Left cardiac atrium (tissue), 4 donors: ENCODE measurements at places on chromosomes 5 and 9.
A peak's percentile ranks its signal among the peaks of the same experiment; 100 is the strongest.

- no peak for DNase-seq
Observed at GRCh38 chr5:84091127-84091799, 293.4 kb downstream of the EDIL3 start.

GRCh38 chr9:5574097-5574496, 54.8 kb upstream of the RIC1 start:
- no peak for DNase-seq

DNA sequence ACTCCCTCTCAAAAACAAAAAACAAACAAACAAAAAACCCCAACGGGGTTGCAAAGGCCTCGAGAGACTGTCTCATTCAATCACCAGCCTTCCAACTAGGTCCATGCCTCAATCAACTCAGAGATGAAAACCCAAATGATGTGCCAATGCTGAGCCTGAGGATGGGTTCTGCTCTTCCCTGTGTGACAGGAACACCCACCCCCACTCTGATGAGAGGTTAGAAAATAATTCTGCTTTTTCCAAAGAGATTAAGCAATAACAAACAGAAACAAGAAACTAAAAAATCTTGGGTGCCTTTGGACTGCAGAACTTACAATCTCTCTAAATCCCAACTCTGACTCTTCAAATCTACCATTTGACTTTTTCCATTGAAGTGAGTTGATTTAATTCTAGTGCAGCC, 25.5 kb upstream of the FBP1 start:
- no peak for DNase-seq

DNA sequence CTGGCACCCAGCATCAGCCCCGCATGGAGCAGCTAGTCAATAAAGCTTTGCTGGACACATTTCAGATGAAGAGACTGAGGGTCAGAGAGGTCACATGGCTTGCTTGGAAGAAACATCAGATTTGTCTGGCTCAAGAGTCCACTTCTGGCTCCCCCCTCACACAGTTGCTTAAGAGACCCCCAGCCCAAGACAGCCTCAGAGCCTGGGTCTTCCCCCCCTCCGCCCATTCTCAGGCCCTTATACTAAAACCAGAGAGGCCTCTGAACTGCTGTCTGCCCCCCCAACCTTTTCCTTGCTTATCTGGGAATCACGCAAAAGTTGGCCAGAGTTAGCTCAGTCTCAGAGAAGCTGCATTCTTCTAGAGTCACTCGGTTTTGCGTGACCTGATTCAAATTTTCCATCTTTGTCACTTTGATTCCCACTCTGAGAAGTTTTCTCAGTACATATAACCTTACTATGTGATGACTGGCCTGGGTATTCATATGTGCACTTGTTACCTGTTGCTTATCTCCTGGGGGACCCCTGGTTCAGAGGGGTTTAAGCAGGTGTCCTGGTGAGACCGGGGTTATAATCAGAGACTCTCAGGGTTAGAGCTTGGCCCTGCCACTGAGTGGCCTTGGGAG, 145.4 kb upstream of the IER5L start:
- DNase-seq, result no peak

DNA sequence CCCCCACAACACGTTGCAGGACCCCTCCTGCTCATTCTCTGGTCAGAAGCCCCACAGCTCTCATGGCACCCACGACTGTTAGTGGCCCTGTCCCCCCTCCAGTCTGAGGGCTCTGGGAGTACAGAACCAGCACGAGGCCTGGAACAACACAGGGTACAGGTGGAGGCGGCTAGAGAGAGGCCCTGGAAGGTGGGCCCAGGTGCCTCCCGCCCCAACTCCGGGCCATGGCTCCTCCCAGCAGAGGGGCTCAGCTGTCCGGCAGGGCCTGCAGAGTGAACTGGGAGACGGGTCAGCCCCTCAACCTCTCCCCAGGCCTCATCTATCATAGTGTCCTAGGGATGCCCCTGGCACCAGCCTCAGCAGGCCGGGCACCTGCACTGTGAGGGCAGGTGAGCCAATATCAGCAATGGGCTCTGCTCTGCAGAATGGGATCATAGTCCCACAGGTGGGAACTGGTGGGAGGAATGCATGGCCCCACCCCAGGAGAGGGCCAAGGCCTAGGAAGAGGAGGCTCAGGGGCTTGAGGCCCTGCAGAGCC, 58.6 kb downstream of the BARX1 start:
- peak; percentile 11 for DNase-seq

DNA sequence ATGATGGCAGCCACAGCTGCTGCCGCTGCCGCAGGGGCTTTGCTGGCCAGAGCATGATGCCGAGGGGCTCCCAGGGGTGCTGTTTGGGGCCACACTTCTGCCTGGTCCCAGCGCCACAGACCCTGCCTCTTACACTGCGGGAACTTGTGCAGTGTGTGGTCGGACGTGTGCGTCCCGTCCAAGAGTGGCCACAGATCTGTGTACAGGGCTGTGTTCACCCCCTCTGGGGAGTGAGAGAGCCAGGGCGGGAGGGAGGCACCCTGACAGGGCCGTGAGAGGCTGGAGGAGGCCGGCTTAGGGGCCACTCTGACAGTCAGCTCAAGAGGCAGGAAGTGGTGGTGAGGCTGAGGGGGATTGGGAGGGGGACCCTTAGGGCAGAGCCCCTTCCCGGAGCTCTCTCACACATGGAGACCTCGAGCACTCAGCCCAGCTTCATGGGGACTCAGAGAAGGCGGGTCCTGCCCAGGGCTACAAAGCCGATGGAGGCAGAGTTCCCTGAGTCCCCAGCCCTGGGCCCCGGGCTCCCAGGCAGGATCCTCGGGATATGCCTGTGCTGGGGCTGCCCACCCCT, 13.1 kb upstream of the CARD19 start:
- no peak for DNase-seq

DNA sequence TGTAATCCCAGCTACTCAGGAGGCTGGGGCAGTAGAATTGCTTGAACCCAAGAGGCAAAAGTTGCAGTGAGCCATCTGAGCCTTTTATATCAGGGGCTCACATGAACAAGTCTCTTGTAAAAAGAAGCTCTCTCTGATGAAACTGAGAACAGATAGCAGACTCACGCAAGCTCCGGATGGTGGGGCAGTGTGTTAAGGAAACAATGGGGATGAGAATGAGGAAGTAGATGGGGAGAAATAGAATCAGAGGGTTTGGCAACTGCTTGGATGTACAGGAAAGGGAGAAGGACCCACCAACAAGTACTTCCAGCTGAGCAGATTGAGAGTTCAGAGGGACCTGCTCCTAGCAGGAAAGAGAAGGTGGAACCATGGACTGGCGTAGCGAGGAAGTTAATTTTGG, 18.6 kb downstream of the TMEM252 start:
- no peak for DNase-seq

DNA sequence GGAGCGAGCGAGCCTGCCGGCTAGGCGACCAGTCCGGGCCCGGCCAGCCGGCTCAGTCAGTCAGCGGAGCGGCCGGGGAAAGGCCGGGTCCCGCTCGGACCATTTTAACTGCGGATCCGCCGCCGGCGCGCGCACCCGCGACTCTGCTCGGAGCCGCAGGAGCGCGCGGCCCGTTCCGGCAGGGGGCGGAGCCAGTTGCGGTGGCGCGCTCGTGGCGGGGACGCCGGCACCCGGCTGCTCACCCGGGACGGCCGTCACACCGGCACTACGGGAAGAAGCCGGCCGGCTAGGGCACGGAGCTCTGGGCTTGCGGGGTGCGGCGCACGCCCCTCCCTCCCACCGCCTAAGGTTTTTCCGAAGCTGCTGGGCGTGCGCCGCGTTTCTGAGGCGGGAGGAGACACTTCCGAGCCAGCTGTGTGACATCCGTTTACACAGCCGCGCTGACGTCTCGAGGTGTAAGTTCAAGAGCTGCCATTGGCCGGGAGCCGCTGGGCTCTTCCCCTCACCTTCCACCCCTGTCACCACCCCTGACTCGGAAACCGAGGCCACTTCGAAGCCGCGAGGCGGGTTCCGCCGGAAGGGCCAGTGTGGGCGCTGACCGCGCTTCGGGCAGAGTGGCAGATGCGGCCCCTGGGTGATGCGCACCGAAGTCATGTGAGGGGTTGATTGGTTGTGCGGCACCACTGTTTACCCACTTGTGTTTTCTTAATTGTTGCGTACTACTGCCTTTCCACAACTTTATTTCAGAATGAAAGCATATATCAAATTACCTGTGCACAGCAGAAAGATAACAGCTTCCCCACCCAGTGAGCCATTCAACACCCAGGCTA, at the start of gene FBXL17:
Gene FBXL17, minus strand, starts transcription at position 145 of the 830 bp plus-strand sequence.
- DNase-seq, result peak; percentile 97

GRCh38 chr9:114112778-114113584, 13.9 kb upstream of the KIF12 start:
- DNase-seq, result peak; percentile 88

- no peak for DNase-seq
Observed at GRCh38 chr5:170425731-170426130, 36.6 kb upstream of the KCNMB1 start.

GRCh38 chr9:126625329-126626126, 11.8 kb downstream of the LMX1B start:
- no peak for DNase-seq

GRCh38 chr9:117374076-117374725, 40.7 kb downstream of the ASTN2 start:
- no peak for DNase-seq

- DNase-seq, result no peak
Observed at GRCh38 chr5:40447438-40447837, 232.3 kb upstream of the PTGER4 start.

- no peak for DNase-seq
Observed at GRCh38 chr9:5871785-5872184, 18.9 kb upstream of the MLANA start.

DNA sequence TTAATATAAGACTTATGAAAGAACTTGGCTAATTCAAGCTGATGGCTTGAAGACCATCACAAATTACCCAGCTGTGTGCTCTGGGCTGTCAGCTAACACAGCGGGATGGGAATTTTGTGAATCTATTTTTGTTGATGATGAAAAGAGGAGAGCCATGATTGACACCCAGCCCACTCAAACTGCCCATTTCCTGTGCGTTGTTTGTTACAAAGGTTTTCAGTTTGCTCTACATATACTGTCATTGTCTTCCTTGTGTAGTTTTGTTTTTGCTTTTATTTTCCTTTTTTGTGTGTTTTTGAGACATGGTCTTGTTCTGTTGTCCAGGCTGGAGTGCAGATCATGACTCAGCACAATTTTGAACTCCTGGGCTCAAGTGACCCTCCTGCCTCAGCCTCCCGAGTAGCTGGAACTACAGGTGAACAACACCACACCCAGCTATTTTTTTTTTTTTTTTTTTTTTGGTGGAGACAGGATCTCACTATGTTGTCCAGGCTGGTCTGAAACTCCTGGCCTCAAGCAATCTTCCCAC, 400.3 kb downstream of the ICE1 start:
- DNase-seq, result no peak

DNA sequence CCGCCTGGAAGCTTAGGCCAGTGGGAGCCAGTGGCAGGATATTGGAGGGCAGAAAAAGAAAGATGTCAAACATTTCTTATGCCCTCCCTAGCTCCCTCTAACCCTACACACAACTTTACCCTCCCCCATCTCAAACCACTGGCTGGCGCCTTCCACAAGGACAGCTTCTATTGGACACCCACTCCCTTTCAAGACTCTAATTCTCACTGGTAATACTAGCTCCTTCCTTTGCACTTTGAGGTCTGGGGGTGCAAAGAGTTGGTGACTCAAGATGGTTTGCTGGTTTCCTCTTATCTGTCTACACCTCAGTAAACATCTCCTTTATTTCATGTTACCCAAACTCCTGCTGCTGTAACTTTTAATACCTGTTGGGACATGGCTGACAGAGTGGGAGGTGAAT, 11.6 kb upstream of the ITGA1 start:
- no peak for DNase-seq

GRCh38 chr5:62969409-62970120, 390.9 kb downstream of the LRRC70 start:
- DNase-seq, result no peak

- DNase-seq, result peak; percentile 62
Observed at GRCh38 chr5:32092938-32093812, 80.9 kb downstream of the GOLPH3 start.

DNA sequence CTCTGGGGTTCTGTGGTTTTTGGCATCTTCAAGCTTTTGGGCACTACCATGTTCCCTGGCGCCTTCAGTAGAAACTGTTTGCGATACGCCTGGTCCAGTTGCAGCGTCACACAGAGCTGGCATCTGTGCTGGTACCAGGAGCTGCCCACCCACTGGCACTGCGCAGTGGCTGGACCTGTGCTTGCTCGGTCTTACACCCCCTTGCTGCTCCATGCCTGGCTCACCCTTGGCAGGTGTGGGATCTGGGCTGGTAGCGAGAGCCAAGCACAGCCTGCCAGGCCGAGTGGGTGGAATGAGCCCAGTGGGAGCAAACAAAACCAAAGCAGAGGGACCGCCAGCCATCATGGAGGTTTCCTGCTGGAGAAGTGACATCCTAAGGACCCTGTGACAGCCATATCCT, 170.2 kb upstream of the IRX2 start:
- no peak for DNase-seq

DNA sequence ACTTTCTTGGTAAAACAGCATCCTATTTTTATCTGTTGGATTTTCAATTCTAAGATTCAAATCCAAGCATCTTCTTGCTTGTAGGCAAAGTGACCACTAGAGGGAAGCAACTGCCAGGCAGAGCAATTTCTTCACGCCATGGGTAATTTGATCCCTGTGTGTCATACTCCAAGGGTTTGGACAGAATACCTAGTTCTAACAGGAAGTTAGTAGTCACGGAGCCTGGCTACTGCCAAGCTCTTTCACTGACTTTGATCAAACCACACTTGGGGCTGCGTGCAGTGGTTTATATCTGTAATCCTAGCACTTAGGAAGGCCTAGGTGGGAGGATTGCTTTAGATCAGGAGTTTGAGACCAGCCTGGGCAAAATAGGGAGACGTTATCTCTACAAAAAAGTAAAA, 473.6 kb upstream of the TNC start:
- DNase-seq, result peak; percentile 62

- DNase-seq, result no peak
Observed at GRCh38 chr5:179800696-179801201, 5.9 kb downstream of the MGAT4B start.

DNA sequence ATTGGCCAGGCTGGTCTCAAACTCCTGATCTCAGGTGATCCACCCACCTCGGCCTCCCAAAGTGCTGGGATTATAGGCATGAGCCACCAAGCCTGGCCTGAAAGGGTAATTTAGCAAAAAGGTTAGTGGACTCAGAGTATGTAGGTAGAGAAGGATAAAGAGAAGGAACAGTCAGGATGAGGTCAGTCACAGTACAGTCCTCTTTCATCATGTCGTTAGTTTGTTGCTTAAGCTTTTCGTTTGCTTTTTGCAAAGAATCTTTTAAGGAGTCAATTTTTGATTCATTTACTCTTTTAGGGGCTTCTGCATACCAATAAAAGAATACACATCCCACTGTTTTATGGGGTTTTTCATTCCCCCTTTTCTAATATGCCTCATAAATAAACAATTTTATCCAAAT, 17.8 kb upstream of the GBGT1 start:
- no peak for DNase-seq

DNA sequence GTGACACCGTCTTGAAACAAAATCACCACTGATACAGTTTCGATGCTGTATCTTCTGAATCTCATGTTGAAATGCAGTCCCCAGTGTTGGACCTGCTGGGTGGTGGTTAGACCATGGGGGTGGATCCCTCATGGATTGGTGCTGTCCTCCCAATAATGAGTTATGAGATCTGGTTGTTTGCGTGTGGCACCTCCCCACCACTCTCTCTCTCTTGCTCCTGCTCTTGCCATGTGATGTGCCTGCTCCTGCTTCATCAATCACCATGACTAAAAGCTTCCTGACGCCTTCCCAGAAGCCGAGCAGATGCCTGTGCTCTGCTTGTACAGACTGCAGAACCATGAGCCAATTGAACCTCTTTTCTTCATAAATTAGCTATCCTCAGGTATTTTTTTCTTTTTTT, 15.2 kb upstream of the C5orf15 start:
- no peak for DNase-seq

GRCh38 chr9:129486756-129487657, 133.9 kb downstream of the C9orf50 start:
- peak; percentile 93 for DNase-seq

GRCh38 chr5:175809531-175810121, 61.8 kb upstream of the CPLX2 start:
- no peak for DNase-seq
